GM12878 (cell line): ENCODE measurements at places on chromosomes 4 and X.

- DNase-seq = no peak
These were observed 379.5 kb upstream of the MAD2L1 start for GRCh38 chr4:120446051-120446567.

DNA sequence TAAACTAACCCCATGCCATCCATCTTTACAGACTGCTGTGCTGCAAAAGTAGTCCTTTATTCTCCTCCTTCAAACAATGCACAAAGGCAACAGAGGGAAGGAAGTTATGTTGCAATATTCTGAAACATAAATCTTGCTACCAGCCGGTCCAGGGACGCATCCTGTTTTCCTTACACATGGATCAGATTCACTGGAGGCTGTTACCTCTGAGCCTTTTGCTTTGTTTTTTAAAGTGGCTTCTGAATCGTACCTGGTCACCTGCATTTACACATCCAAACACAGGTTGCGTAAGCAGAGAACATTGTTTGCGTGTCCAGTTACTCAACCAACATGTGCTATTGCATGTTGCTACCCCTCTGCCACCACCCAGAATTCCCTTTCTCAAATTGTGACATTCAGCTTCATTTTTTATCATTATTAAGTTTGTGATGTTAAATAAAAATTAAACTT lies 8.8 kb downstream of the PPARGC1A start:
- DNase-seq = no peak

DNA sequence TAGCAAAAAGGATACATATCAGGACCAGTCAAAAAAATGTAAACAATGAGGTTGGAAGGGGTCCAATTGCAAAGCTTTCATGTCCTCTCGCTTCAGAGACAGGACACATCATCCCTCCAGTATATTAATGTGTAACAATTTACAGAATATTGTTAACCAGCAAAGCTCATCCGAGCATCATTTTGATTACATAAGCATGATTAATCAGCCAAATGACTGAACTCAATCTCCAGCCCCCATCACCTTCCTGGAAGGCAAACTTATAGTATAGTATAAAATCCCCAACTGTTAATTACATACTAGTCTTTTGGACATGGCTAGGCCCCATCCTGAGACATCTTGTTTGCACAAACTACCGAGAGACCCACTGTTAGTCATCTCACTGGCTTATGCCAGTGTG lies 77.6 kb upstream of the TRAM1L1 start:
- DNase-seq = no peak

DNA sequence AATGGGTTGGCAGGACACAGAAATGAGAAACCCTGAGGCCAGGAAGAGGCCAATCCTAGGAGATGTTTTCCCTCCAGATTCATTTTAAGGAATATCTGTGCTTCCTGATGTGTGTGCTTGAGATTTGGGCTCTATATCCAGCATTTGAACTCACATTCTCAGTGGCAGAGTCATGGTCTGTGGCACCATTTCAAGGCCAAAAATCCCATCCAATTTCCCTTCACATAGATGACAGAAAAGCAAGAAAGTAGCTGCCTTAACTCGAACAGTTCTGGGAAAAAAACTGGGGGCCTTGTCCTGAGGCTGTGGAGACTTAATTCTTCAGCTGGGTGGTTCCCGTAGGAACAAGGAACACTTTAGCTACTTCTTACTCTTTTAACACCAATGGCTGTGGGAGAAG lies 27.4 kb downstream of the TAF7L start:
- DNase-seq = no peak

DNA sequence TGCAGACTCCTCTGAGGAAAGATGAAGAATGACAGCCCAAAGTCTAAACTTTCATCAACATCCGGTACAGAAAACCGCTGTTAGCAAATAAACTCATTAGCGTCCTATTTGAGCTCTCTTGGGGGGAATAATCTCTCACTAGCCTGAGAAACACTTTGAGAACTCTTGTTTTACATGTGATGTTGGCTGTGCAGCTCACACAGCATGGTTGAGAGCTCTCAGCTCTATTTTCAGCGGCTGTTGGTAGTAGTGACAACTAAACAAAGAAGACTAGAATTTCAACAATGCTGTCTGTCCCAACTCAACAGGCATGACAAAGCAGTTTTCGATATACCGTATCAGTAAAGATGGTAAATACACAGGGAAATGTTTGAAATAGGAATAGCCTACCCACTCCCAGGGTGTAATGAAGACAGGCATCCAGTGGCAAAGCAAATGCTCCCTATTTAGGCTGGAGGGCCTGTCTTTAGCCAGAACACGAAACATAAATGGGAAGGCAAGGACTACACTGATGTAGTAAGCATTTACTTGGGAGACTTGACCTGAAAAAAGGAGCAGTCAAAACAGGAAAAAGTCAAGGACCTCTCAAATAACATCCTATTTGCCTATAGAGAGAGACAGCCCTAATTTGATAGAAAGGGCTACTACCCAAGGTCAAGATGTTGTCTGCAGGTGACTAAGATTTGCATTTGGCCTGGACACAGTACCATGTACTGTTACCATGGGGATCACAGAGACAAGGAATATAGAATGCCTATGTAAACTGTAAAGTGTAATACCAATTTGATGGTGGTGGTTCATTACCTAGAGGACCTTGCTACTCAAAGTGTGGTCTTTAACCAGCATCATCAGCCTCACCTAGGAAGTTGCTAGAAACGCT lies 60.4 kb downstream of the PPEF2 start:
- no peak for DNase-seq

- DNase-seq = no peak
These were observed 89.8 kb downstream of the PDGFRA start for GRCh38 chr4:54318904-54319303.

- no peak for DNase-seq
These were observed 526.0 kb downstream of the IL1RAPL1 start for GRCh38 chrX:29113221-29113620.

DNA sequence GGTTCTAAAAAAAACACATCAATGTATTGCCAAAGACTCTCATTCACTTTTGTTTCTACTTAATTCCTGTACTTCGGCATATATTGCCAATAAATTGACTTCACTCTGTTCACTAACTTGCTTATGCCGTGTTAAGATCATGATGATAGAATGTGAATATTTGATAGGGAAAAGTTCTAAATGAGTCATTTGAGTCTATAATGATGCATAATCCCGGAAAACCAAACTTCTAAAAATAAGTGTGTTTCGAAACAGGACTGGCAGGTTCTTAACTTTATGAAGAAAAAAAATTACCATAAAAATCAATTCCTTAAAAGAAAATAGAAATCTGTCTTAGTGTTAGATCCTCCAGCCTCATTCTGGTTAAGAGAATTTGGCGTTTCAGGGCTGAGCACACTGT lies 387.5 kb upstream of the FTHL17 start:
- no peak for DNase-seq

GRCh38 chrX:48025561-48025960 lies 18.8 kb downstream of the SPACA5 start:
- DNase-seq = peak; percentile 28

GRCh38 chr4:13980317-13981310 lies 353.1 kb upstream of the BOD1L1 start:
- no peak for DNase-seq

GRCh38 chr4:138235419-138235952 lies 6.7 kb downstream of the SLC7A11 start:
- DNase-seq = no peak

DNA sequence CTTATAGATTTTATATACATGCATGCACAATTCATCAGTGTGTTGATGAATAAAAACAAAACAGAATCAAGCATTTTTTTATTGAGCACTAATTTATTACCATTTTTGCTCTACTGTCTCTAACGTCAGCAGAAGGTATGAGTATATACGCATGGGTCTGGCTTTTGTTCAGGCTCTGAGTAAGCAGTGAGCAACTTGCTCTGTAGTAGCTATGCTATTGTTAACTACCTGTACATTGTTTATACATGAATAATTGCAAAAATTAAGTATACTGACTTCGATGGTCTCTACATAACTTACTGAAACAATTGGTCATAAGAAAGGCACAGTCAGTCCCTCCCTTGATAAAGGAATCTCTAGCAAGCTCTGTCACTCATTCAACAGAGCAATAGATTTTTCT lies 122.9 kb downstream of the RS1 start:
- no peak for DNase-seq

- no peak for DNase-seq
These were observed 18.9 kb upstream of the CXCL8 start for GRCh38 chr4:73721435-73721834.

DNA sequence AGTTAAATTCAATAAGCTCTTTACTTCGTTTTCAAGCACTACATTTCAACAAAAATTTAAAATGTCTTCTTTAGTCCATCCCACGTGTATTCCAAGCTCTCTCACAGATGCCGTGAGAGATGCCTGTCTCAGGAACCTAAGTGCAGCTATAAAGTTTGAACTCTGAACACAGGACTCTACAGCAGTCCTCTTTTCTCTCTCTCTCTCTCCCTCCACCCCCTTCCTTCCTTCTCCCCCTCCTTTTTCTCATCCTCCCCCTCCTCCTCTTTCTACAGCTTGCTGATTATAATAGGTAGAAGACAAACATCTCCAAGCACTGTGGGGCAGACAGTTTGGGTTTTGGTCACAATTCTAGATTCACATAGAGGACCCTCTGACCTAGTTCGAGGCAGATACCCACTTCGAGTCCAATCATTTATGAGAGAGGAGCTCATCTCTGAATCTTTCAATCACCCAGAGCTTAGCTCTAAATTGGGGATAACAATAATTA lies 31.5 kb upstream of the DCLK2 start:
- no peak for DNase-seq

DNA sequence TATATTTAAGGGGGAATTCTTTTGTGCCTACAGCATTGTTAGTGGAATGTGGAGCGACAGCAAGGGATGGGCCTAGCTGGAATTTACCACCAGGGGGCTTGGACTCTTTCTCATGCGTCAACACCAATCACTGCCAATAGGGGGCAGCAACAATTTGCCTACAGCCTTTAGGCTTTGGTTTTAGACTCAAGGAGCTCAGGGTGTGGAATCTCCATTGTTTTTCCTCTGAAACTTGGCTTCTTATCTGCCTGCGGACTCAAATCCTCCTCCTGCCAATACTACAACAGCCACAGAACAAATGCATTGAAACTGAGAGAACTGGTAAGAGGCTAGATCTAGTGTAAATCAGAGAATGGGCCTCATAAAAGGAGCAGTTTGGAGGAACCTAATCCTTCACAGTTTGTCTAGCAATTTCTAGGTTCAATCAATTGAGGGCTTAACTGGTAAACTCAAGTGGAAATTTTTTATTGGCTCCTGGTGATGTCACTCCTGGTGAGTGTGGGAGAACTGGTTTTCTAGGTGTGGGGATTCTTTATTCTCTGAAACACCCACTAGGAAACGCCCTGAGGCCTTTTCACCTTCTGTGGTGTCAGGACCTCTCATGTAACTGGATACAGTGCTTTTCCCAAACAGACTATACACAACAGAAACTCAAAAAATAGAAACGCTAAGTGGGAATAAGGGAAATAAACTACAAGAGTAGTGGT lies 27.9 kb upstream of the TMSB4X start:
- peak; percentile 85 for DNase-seq

DNA sequence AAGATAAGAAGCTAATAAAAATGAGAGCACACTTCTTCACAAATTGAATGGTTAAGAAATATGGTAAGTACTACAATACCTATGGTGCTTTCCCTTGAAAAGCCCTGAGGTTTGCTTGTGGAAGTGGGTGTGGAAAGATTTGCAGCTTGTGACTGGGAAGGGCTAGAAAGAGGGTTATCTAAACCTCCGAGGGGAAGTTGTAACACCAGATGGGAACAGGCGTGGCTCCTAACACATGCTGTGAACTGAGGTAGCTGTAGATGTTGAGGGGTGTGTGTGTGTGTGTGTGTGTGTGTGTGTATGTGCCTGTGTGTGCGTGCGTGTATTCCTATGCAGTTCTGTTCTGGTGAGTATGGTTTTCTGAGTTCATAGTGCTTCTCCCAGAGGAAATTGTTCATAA lies 21.5 kb downstream of the FRMPD4 start:
- no peak for DNase-seq

DNA sequence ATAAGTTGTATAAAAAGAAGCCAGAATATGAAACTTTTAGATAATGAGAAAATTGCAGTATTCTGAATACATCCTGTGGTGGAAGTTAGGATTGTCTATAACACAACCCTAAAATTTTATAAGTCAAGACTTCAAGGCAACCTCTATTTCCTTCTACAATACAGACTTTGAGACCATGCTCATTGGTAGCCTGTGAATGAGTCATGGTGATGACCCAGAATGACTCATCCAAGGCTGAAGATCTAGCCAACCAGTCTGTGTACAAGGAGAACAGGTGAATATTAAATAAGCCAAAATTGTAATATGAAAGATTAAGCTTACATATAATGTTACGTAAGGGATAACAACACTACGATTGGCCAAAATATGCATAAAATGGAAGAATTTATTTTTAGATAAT lies 475.9 kb upstream of the GALNT7 start:
- no peak for DNase-seq

DNA sequence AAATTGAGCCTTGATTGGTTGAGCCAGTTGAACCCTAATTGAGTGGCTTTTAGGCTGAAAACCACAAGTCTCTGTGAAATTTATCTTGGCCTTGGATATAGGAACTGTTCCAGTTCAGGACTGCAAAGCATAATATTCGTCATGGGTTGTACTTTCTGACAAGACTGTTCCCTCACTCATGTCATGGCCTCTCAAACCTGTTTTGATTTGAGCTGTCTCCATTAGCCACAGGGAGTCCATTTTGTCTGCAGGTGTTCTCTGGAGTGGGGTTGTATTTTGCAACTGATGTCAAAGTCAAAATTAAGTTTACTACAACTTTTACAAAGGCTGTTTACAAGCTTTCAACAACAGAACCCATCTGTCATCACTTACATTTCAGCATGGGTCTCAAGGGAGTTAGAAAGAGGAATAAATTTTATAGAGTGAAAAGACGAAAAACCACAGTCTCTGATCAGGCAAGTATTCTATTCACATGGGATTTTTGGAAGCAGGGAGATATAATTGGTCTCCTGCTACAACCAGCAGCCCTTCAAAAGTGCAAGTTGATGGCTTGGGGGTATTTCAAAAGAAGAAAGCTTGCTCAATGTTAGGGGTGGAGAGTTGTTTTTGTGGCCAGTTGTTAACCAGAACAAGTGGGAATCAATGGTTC lies 1716.3 kb downstream of the C4orf33 start:
- no peak for DNase-seq

DNA sequence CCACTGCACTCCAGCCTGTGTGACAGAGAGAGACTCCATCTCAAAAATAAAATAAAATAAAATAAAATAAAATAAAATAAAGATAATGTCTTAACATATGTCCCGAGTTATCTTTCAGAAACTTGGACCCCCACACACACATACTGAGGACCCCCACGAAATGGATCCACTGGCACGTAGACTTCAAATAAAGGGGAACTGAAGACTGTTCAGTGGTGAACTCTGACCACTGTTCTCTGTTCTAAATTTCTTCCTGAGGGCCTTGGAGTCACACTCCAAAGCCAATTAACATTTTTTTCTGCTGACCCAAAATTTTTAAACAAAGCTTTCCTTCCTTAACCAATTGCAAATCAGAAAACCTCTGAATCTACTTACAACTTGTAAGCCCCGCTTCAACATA lies 43.5 kb upstream of the PRDX4 start:
- DNase-seq = no peak
